Heart right ventricle (tissue), 16 donors: ENCODE measurements at places on chromosomes 5 and 9. TPM values are rescaled to one million over a fixed set of nuclear protein-coding genes. Genes with fewer than 3 reads are reported as not detected.

DNA sequence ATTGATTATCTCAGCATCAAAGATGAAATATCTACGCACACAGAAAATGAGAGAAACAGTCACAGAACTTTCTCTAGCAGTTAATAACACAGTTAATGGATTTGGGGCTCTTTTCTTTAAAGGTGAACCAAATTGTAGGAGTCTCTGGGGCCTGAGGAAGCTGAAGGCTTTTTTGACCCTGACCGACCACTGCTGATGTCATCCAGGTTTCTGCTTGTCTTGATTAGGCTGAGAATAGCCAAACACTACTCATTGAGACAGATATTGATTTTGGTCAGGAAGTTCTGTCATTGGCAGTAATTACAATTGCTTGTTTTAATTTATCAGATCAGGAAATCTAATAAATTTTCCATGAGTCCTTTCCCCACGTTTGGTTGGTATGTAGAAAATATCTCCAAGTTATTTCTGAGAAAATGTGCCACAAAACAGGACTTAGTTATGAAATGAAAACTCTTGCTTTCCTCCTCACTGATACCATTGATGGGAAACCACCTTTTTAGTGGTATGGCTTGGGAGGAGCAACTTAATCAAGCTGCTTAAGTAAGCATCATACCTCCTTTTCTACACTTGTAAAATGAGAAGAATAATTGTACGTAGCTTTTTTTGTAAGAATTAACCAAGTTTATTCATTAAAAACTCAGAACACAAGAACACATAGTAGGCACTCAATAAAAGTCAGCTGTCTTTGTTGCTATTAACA, 19.7 kb downstream of the CARTPT start:
- no peak for DNase-seq

GRCh38 chr9:36640771-36641381, 68.2 kb downstream of the MELK start:
- DNase-seq: no peak

ADAMTS13 gene
- total RNA-seq: 3.4 TPM

DNA sequence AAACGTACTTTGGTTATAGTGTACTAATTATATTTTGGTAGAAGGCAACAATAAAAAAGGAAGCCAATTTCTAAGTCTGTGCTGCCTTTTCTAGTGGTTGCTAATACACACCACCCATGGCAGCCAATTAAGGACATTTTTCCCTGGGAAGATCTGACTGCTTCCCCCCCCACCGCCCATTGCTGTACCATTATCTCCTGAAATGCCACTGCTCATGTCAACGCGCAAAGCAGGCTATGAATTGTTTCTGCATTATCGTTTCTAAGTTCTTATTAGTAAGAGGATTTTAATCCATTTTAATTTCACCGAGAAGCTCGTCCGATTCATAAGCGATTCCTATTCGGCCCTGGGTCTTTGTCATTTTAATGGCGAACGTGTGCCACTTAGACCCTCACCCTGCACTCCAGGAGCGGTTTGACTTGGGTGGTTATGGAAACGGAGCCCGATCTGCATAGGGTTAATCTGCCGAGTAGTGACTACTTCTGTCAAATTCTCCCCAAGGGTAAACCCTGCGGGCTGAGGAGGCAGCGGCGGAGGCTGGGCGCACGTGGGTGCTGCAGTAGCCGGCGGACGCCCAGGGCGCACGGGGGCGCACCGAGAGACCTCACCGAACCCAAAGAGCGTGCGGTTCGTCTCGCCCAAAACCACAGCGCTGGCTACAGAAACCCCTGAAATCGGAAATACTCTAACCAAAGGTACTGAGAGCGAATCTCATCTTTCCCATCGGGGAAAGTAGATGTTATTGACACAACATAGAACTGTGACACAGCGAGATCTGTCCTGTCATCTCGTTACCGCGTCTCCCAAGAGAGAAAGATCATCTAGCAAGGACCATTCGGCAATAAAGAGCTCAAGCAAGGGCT, 55.8 kb upstream of the SHC3 start:
- DNase-seq: no peak

LCN1 gene
- total RNA-seq: 0.32 TPM

DNA sequence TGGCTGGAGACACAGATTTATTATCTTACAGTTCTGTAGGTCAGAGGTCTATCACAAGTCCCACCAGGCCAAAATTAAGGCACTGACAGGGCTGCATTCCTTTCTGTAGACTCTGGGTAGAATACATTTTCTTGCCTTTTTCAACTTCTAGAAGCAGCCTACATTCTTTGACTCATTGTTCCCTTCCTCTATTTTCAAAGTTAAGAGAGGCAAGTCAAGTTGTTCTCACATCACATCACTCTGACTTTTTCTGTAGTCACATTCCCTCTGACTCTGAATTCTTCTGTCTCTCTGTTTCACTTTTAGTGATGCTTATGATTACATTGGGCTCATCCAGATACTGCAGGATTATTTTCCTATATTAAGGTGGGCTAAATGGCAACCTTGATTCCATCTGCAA, 119.0 kb downstream of the MELK start:
- DNase-seq: no peak

- no peak for DNase-seq
Measured at GRCh38 chr9:78236551-78236910, 656 bp downstream of the CEP78 start.

DNA sequence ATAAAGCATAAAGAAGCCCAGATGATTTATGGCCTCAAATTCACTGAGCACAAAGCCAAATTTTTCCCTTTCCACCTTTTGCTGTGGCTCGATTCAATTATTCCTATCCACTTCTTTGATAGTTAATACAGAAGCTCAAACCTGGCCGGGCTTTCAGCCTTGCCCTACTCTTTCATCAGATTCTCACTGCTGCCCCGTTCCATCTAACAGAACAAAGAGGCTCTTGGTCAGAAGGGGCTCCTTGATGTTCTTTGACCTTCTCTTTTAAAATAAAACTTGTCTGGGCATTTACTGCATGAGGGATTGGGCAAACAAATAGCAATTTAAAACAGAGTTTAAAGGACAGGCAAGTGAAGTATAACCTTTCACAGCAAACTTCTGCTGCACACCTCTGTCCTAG, 9.8 kb downstream of the GRXCR2 start:
- no peak for DNase-seq

DNA sequence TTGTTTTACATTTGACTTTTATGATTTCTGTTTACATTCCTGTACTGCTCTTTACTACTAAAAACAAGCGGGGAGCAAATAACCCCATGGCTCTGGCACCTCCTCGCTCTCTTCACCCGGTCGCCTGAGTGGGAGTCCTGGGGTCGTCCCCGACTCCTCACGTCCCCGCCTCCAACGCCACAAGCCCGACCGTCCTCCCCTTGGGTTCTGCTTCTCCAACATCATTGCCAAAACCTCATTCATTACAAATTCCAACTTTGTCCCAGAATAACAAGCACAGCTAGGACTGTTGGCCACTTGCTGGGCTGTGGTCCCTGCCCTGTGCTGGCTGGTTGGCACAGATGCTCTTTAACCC, 35.1 kb downstream of the MRPL36 start:
- no peak for DNase-seq

GLDC gene
- not detected for total RNA-seq

DNA sequence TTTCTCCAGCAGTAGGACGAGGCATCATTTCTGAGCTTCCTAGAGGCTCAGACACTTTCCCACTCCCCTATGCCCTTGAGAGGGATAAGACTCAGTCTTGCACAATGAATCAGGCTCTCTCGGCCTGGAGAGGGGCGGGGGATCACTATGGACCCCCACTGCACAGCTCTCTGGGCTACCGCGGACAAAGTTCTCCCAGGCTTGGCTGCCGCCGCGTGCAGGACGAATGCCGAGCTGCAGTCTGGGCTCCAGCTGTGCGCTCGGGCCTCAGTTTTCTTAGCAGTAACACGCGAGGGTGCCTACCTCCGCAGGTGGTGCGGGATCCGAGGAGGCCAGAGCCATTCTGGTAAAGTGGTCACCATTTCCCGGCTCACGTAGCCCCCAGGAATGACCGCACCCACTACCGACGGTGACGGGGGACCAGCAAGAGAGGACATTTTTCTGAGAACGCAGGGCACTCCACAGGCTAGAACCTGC, 3.4 kb upstream of the MYORG start:
- DNase-seq: no peak

GRCh38 chr5:16880547-16880946, 55.5 kb downstream of the MYO10 start:
- no peak for DNase-seq

- no peak for DNase-seq
Measured at GRCh38 chr5:78280261-78280660, 14.2 kb downstream of the AP3B1 start.

ANKHD1 gene
- total RNA-seq: 69.6 TPM

DNA sequence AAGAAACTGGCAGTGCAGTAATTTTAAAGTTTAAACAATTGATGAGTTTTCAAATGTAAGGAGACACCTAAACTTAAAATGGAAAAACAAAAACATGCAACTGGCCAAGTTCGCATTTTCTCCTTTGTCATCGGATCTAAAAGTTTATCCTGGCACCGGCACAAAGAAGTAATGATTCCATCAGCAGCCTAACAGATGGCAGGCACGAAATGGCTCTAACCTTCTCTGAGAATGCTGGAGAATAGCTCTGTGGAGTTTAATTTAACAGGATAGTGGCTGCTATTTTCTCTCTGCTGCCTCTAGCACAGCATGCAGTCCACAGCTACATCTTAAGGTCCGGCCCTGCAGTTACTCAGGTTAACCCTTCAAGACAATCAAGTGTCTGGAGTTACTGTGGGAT, 82.2 kb downstream of the PRELID2 start:
- DNase-seq: no peak

- no peak for DNase-seq
Measured at GRCh38 chr9:122368642-122369041, 2.2 kb upstream of the PTGS1 start.

- no peak for DNase-seq
Measured at GRCh38 chr5:2167671-2168070, 284.9 kb upstream of the IRX4 start.

DNA sequence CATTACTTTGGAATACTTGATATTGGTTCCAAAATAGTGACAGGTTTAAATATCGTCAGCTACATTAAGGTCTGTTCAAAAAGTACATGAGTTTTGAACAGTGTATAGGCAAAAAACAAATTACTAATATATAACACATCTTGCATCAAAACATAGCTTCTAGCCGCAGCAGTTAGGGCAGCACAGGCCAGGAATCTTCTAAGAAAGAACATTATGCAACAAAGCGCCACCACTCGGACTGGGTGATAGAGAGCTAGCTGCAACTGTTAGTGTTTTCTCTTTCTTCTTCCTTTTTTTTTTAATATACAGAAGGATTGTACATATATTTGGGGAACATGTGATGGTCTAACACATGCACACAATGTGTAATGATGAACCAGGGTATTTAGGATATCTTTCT, 504.5 kb downstream of the NR2F1-AS1 start:
- no peak for DNase-seq

- DNase-seq: peak; percentile 39
Measured at GRCh38 chr5:32173267-32174010, 680 bp downstream of the GOLPH3 start.

REEP2 gene
- 5.0 TPM for total RNA-seq

SLC28A3 gene
- 0.21 TPM for total RNA-seq

GABRA1 gene
- total RNA-seq: not detected

FREM1 gene
- total RNA-seq: 3.0 TPM

- no peak for DNase-seq
Measured at GRCh38 chr5:40853632-40854192, 12.5 kb downstream of the CARD6 start.

- DNase-seq: no peak
Measured at GRCh38 chr9:7975336-7975735, 175.8 kb upstream of the DMAC1 start.

PCDHA1 gene
- total RNA-seq: not detected

DNA sequence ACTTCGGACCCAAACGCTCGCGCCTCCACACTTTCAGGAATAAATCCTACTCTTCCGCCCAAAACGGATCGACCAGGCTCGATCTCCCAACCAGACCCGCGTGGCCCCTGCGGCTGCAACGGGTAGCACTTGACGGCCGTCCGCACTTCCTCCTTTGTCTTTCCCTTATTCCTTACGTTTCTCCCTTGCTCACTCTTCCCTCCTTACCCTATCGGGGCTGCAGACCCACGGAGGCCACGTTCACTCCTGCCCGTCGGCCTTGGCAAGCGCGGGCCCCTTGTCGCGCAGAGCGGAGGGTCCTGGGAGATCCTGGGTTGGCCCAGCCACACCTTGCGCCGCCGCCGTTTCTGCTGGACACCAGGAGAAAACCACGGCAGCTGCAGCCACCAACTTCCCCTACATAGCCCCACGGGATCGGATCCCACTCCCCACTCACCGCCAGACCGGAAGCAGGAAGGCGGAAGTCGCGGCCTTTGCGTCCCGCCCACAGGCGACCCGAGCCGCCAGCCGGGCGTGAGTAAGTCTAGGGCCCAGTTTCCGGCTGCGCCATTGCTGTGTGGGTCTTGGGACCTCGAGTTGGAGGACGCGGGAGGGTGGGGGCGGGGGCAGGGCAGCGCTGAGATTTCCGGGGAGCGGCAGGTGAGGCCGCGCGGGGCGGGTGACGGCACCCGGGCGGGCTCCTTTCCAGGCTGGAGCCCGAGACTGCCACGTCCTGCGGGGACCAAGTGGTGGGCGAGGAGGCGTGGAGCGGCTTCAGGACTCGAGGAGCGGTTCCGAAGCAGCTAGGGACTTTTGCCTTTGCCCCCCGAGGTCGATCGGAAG, at the start of gene SMIM15:
TSS of gene SMIM15 (minus strand) at position 459 of the 822 bp plus-strand sequence. CDS start 2,297 bp downstream, outside the sequence.
- DNase-seq: peak; percentile 89

DNA sequence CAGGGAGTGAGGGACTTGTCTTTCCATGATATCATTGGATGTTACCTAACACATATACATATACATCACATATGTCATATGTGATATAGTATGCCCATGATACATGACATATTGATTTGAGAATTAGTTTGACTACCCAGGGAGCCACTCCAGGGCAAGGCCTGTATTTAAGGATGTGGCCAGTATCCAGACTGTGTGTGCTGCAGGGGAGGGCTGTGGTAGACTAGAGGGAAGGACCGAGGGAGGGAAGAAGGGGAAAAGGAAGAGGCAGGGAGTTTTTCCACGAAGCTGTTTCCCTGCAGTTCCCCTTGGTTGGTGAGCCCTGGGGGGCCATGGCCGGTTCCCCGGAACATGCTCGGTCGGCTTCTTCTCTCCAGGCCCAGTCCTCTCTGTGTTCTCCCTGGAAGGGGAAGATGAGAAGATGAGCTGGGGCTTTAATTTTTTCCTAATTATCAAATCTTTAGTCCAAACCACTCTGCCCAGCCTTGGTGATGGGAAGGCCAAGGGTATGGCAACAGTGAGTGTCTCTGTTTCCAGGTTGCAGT, 48.7 kb downstream of the NSUN2 start:
- no peak for DNase-seq

MYO10 gene
- total RNA-seq: 6.0 TPM
